ENCODE measurements at places on chromosomes 16 and 17.

GRCh38 chr17:3005696-3006095, 57.7 kb downstream of the OR1D5 start:
- DNase-seq: no peak

DNA sequence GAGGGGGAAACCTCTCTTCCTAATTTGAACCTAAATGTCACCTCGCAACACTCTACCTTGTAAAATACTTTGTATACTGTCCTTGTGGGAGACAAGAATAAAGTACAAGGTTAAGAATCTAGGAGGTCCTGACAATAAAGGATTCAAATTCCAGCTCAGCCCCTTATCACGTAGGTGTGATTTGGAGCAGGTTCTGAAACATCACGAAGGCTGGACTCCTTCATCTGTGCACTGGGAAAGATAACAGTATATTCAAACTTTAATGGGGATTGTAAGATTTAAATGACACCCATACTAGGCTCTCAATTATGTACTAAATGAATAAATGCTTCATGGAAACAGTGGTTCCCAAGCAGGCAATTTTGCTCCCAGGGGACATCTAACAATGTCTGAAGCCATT, 2.1 kb downstream of the TXNDC11 start:
- DNase-seq: no peak

DNA sequence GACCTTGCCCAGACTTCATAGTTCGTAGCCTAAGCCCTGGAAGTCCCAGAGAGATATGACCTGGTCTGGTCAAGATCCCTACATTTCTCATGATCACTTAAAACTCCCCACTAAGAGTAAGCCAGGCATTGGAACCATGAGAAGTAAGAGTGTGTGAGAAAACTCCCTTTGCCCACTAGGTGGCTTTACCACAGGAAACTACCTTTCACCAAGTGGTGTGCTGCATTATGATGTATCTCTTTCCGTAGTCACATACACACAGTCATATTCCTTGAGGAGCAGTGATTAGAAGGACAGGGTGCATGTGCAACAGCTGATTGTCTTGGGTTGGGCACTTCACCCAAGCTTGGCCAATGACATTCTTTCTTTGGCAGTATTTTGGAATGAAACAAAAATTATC, 639.3 kb downstream of the KCNJ2 start:
- DNase-seq: no peak

- DNase-seq: no peak
Observed at GRCh38 chr17:14308636-14308964, 7.7 kb downstream of the HS3ST3B1 start.

DNA sequence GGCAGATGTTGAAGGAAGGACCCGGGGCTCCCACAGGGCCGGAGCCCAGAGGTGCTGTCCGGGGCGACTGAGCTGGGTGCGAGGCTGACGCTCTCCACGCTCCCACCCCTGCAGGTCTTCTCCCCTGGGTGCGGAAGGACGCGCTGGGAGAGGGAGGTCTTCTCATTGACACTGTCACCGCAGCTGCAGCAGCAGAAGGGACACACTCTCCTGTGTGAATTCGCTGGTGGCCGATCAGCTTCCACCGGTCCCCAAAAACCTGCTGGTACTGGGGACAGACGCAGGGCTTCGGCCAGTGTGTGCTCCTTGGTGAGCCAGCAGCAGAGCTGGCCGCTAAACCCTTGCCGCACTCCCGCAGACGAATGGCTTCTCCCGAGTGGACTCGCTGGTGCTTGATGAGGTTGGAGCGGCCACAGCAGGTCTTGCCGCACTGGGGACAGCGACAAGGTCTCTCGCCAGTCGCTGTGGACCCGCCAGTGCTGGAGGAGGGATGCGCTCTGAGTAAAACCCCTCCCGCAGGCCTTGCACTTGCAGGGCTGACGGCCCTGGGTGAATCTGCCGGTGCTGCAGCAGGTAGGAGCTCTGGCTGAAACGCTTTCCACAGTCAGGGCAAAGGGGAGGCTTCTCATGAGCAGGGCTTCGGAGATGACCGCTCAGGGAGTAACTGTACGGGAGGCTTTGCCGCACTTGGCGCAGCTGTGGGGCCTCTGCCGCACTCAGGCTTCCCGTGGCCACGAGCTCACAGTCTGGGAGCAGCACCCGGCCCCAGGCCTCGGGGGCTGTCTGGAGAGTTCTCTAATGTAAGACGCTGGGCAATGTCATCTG, 6.2 kb downstream of the ZNF843 start:
- DNase-seq: no peak

GRCh38 chr16:88380619-88381018, 2.1 kb upstream of the ZNF469 start:
- DNase-seq: no peak

DNA sequence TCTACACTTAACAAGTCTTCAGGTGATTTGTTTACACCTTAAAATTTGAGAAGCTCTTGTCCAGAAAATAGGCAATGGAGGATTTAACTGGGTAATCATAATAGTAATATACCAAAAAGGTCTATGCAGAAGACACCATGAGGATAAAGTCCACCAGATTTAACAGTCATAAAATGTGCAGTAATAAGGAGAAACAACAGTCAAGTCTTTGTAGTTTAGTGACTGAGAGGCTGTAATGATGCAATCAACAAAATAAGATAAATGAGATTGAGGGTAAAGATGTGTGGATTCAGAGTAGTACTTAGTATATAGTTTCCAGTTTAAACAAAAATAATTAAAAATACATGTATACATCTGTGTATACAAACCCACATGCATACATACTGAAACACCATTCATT, 91.2 kb downstream of the STXBP4 start:
- no peak for DNase-seq

DNA sequence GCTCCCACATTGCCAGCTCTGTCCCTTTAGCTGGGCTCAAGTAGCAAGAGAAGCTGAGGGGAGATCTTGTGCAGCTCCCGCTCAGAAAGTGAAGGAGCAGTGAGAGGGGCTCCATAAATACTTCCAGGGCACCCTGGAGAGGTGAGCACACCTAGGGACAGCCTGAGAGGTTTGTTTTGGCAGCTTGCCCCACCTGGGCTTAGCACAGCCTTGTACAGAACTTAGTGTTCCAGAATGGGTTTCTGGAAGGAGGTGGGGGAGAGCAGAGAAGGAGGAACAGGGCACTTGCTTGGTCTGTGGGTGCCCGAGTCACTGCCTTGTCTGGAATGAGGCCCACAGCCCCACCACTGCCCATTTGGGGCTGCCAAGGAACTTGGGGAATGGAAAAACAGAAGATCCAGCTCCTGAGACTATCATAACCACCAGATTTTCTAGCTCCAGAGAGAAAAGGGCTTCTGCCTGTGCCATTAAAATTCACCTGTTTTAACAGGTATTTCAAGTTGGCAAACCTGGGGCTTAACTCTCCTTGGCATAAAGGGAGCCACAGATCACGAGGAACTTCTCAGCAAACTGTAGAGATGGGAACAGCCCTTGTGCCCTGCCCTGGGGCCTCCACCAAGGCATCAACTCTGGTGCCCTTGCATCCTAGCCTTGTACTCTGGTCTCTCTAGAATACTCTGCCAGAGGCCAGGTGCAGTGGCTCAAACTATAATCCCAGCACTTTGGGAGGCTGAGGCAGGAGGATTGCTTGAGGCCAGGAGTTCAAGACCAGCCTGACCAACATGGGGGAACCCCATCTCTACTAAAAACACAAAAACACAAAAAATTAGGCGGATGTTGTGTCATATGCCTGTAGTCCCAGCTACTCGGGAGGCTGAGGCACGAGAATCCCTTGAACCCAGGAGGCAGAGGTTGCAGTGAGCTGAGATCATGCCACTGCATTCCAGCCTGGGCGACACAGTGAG, 1.9 kb downstream of the PRR15L start:
- DNase-seq: no peak

DNA sequence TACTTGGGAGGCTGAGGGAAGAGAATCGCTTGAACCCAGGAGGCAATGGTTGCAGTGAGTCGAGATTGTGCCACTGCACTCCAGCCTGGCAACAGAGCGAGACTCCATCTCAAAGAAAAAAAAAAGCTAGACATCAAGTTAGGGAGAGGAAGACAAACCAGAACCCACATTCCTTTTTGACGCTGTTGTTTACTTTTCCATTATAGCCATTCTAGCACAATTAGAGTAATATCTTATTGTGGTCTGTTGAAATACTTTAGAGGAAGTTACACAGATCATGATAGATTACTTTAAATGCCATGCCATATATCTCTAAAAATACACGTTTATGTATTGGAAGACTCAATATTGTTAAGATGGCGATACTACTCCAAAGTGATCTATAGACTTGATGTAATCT, 16.5 kb upstream of the ABCC1 start:
- no peak for DNase-seq

DNA sequence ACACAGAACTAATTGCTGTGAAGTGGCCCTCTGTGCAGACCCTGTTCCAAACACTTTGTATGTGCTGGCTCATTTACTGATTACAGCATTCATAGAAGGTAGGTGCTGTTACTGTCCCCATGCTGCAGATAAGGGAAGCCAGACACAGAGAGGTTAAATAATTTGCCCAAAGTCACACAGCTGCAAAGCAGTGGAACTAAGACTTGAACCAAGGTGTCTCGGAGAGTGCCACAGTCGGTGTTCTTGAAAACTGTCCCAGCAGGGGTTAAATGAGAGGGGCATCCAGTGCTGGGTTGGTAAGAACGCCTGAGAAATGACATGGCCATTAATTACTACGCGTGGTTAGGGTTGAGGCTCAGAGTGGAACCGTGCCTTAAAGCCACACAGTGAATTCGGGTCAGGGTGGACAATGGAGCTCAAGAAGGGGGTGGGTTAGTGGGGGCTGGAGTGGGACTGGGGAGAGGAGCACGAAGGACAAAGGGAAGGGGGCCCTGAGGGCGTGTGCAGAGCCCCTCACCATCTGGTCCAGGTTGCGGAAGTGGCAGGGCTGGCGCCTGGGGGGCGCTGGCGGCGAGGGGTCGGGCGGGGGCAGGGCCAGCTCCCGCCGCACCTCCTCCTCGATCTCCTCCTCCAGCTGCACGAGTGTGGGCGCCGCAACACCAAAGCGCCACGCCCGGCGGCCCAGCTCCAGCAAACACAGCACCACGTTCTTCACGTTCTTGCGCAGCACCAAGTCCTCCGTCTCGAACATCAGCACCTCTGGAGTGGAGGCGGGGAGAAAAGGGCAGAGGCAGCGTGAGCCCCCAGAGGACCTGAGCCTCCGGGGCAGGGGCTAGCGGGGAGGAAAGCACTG, 3.3 kb downstream of the GAS2L2 start:
- no peak for DNase-seq

DNA sequence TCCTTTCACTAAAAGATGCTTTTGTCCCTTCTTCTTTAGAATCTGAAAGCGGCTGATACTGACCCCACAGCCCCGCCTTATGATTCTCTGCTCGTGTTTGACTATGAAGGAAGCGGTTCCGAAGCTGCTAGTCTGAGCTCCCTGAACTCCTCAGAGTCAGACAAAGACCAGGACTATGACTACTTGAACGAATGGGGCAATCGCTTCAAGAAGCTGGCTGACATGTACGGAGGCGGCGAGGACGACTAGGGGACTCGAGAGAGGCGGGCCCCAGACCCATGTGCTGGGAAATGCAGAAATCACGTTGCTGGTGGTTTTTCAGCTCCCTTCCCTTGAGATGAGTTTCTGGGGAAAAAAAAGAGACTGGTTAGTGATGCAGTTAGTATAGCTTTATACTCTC, 10.1 kb upstream of the TANGO6 start:
- no peak for DNase-seq

DNA sequence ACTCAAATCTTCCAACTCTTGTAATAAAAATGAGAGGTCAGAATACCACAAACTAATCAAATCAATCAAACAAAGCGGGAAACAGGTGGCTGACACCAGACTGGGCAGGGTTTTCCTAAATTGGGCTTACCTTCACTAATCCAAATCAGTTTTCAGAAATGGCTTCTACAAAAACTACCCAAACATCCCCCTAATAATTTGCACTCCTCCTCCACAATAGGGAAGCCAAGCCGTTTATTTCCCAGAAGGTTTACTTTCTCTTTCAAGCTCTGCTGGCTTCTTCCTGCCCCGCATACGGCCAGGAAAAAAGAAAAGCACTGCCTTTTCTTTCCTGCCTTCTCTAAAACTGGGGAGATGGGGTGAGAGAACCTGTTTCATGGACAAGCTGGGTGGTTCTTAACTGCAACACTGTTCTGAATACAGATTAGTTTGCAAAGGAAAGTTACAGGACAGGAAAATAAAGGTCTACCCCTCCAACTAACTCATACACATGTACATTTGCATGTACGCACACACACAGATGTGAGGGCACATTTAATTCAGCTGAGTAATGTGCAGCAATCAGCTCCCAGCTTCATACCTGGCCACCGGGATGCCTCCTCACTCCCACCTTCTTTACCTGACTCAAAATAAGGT, 9.2 kb downstream of the STAT3 start:
- no peak for DNase-seq

DNA sequence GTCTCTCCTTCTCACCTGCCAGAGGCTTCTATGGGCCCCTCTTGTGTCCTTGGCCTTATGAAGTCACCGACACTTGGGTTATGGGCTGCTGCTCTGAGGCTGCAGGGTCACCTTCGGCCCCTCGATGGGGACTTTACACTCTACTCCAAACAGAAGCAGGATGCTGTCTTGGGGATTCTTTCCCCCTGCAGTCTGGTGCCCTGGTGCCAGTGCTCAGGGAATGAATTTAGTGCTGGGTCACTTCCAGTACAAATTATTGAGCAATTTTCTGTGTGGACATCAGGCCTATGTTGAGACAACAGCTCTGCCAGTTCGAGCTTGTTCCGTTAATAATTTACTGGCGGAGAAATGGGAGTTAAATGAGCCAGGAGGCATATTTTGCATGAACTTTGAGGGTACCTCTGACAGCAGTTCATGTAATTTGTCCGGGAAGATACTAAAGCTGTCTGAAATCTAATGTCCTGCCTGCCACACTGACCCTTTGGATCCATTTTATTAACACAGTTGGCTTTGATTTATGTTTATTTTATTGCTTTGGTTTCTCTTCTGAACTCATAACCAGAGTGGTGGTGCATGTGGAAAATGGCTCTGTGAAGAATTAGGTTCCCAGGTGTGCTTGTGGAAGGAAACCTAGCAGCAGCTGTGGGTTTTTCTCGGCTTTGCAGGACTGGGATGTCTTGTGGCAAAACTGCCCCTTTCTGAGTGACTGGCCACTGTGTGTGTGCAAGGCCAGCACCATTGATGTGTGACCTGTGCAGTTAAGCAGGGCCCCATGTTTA, 34.1 kb upstream of the DHX8 start:
- DNase-seq: no peak

DNA sequence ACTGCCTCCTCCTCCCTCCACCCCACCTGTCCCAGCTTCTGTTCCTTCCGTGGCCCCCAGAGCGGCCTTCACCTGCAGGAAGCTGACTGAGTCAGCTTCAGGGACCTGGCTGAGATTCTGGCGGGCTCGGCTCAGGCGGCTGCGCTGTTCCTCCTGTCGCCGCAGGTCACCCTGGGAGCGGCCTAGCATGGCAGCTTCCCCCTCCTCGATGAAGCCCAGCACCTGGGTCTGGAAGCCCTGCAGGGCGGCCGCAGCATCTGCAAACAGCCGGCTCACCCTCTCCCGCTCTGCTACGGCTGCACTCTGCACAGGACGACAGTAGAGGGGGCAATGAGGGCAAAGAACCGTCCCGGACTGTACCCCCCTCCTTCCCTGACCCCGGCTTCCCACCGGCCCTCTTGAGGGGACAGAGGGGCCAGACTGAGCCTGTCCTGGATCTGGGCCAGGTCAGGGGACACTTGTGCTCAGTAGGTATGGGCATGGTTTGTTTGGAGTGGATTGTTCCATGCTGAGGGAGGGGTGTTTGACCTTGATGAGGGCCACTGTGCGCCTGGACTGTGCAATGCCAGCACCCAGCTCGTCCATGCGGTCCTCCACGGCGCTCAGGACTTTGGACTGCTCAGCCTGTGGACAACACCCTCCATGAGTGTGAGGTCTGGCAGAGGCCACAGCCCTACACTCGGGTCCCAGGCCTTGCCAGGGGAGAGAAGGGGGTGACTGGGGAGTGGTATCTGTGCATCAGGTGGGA, 2.0 kb downstream of the TRIM47 start:
- peak; percentile 56 for DNase-seq

GRCh38 chr16:29977063-29977825, 3.6 kb downstream of the TAOK2 start:
- no peak for DNase-seq
